Posterior cingulate gyrus (tissue), 11 donors: ENCODE measurements at places on chromosomes 12 and 14.

DNA sequence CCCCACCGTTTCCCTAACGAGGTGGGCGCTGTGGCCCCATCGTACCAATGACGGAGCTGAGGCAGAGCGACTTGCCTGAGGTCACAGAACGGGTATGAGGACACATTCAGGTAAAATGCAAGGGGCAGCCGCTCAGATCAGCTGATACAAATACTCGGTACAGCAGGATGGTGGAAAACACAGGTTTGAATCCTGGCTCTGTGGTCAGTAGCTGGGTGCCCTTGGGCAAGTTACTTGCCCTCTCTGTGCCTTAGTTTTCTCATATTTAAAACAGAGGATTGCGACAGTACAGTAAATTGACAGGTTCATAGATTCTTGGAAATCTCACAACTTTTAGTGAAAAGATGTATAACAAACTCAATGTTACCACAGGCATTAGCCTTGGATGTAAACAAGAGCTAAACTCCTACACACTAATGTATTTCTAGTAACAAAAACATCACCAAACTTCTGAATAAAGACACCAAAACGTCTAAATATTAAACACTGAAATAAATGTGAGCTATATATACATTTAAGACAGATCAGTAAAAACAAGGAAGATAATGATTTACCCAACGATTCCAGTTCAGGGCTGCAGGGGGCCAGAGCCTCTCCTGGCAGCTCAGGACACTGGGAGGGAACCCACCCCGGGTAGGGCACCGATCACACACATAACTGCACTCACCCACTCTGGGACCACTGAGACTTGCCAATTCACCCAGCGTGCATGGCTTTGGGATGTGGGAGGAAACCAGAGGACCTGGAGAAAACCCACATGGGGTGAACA is 128.4 kb downstream of the RBM19 start:
- no peak for DNase-seq

DNA sequence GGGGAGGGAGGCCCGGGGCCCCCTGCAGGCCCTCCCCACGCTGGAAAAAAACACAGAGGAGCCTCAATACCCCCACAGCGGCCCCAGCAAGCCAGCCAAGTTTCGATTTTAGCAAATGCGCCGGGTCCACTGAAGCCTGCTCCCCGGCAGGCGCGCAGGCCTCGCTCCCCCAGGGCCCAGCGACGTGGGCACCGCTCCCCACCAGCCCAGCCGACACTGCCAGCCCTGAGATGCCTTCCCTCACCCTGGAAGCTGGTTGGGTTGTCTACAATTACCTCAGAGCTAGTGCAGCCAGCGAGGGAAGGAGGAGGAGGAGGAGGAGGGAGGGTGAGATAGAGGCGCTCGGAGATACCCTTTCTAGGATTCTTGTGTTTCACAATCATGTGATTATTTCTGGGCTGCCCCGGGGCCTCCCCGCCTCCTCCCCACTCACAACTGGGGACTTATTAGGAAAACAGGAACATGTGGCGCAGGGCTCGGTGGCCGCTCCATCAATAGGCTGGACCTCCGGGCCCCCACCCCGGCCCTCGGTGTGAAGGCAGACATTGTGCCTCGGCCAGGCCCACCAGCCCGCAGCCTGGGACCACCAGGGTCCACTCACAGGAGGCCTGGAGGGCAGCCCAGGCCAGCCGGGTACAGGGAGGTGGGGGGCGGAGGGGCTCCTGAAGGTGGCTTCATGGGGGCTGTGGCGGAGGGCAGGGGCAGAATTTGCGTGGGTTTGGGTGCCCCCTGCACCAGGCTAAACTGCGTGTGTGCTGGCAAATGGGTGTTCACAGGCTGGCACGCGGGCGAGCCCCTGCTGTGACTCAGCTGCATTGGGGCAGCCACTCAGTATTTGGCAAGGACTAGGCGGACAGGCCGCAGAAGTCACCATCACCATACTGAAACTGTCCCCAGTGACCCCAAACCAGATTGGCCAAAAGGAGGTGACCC is 109.9 kb downstream of the NCOR2 start:
- peak; percentile 69 for DNase-seq

DNA sequence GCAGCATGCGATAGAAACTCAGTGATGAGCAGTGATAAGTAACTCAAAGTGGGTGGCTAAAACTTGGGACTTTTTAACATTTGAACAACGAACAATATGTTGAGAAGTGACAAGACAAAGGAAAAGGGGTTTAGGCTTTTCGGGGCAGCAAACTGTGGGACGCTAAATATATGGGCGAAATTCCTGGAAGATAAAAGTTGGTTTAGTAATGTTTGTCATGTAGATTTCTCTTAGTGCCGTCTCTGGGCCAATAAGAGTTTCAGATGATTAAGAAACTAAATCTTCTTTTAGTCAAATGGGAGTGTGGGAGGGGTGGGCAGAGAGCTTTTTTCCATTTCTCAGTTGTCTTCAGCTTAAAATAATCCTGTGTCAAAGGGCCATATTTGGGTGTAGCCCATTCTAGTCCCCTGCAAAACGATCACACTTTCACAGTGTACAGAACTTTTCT is 41.7 kb upstream of the FUT8 start:
- no peak for DNase-seq

DNA sequence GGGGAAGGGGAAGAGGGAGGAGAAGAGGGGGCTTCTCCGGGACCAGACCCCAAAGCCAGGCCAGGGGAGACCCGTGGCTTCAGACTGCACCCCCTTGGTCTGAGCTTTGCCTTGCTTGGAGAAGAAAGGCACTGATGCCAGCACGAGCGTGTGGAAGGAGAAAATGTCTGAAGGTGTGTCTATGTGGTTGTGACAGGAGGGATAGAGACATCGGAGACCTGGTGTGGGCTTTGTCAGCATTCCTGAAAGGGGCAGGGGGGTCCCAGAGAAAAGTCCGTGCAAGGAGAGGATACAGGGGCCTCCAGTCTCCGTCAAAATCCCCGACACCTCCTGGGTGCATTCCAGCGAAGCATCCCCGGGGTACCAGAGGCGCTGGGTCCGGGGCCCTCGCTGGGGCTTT is 139.0 kb upstream of the LHX5 start:
- no peak for DNase-seq

DNA sequence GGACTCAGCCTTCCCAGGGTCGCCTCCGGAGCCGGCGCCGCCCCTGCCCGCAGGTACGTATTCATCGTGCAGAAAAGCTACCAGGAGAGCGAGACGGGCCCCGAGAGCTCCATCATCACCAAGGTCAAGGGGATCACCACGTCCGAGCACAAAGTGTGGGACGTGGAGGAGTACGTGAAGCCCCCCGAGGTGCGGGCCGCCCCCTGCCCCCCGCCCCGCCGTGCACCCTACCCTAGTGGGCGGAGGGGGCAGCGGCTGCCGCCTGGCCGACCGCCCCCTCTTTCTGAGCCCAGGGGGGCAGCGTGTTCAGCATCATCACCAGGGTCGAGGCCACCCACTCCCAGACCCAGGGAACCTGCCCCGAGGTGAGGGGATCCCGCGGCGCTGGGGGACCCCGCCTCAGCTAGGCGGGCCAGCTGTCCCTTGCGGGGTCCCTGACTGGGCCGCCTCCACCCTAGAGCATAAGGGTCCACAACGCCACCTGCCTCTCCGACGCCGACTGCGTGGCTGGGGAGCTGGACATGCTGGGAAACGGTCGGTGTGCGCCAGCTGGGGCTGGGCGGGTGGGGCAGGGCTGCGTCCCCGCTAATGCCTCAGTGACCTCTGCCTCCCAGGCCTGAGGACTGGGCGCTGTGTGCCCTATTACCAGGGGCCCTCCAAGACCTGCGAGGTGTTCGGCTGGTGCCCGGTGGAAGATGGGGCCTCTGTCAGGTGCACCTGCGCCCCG is 973 bp downstream of the P2RX2 start:
- no peak for DNase-seq

DNA sequence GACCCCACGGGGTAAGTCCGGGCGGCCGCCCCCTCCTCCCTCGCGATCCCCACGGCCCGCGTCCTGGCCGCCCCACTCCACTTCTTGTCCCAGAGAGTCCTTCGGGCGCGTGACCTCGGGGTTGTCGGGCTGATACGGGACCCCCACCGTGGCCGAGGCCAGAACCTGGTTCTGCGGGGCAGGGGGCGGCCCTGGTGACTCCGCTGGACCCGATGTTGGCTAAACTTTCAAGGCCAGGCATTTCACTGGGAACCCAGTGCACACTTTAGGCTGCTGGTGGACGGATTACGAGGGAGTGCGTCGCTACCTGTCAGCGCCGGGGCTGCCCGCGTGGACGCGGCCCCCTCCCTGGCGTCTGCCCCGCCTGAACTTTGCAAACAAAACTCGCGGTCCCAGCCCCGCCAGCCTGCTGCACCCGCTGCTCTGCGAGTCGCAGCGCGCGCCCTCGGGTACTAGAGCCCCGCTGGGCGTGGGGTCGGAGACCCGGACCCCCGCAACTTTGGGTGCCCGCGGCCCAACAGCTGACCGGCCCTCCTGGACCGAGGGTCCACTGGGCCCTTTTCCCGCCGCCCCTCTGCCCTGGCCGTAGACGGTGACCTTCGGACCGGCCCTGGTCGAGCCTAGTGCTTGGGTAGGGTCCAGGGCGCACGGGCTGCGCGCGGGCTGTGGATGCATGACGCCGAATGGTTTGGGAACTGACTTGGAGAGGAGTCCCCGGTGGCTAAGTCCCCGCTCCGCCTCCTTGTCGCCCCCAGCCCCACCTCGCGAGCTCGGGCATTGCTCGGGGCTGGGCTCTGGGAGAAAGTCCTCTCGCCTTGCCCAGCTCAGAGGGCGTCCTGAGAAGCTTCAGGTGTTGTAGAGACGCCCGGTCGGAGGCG is 624 bp downstream of the RIN3 start:
- DNase-seq = peak; percentile 81

GRCh38 chr14:29999013-29999539 is 71.4 kb upstream of the PRKD1 start:
- DNase-seq = no peak

- no peak for DNase-seq
Observed at GRCh38 chr12:94686834-94687628, 36.7 kb upstream of the TMCC3 start.

- no peak for DNase-seq
Observed at GRCh38 chr14:69487226-69487625, 2.7 kb downstream of the PLEKHD1 start.

DNA sequence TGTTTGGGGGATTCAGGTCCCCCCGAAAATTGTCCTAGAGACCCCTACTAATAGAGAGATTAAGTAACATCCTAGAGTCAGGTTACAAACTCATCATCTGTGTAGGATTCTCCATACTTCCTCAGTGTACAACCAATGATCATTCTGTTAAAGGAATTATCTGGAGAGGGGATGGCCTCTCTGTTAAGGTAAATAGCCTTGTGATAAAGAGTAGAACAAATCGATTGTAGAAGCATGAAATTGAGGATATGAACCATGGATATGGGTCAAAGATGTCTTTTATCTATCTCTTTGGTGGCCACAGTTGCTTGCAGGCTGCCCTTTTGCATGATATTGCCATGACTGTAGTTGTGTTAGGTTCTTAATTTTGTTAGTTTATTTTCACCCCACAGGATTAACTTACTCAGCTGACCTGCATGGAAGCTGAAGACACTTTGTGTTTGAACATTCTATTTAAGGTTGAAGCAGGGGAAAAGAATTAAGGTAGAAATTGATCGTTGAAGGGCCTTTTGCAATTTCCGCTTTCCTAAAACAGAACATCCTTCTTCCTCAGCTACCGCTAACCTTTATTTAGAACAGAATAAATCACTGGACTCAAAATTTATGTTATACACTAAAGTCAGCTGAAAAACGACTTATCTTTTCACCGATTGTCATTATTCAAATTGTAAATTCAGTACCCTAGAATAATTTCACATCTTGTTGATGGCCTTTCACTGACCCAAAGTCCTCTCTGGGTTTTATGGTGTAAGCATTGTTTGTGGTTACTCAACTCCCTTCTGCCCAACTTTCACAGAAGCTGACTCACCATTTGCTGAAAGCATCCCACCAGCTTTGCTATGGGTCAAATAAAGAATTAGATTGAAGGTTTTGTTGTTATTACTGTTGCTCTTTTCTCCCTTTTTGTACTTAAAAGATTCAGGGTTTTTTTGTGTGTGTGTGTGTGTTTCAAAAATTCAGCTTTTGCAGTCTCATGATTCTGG is 52.3 kb downstream of the IRAK3 start:
- no peak for DNase-seq

DNA sequence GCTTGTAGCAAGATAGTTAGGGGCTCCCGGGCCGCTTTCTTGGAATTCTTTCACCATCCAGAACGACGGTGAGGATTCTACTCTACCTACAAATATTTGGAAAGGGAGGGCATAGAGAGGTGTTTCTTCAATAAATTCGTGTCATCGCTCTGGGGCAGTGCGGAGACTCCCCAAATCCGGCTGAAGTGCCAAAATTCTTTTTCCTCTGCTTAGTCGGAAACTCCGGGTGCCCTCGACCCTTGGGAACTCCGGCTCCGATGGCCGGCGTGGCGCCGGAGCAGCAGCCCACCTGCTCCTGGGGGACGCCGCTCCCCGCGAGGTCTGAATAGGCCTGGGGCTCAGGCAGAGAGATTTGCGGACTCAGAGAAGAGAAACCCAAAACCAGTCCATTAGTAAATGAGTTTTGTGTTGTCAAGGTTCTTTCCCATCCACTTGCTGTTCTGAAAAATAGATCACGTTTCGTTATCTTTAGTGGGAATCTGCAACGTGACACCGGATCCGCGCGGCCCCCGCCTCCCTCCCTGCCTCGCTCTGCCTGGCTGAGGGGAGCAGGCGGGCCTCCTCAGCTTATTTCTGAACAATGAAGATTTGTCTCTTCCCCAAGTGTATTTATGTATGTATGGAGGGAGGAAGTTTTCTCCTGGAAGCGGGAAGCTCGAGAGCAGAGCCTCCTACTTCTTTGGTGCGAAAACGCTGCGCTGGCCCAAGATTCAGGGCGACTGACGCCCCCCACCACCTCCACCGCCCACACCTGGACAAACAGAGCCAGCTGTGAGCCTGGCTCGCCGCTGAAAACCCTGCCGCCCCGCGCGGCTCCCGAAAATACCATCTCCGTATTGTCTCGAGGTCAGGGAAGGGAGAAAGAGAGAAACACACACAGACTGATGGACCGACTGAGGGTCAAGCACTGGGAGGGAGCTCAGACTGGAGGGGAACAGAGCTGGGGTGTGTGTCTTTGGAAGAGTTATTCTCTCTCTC is 3.7 kb upstream of the SIX1 start:
- DNase-seq = no peak

- DNase-seq = no peak
Observed at GRCh38 chr12:26358651-26359050, 163.3 kb downstream of the SSPN start.

DNA sequence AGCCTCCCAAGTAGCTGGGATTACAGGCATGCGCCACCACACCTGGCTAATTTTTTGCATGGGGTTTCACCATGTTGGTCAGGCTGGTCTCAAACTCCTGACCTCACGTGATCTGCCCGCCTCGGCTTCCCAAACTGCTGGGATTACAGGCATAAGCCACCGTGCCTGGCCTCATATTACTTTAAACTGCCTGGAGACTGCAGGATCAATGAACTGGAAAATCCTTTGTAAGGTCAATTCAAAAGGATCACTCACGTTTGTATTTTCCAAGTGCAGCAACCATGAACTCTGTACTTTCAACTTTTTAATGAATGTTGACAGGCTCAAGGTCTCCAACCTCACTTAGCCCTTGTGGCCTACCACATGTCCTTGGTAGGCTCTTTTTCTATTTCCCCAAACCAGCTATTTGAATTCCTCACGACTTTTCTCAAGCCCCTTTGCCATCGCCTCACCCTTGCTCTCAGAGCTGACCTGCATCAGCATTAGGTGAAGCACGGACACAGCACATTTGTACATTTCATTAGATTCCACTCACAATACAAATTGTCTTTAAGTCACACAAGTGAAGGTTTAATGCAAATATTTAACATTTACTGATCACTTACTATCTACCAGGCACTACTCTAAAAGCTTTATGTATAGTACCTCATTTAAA is 42.2 kb upstream of the GCH1 start:
- no peak for DNase-seq

- peak; percentile 83 for DNase-seq
Observed at GRCh38 chr12:57893431-57894353, 47.2 kb upstream of the CTDSP2 start.
